ENCODE measurements at places on chromosomes 11 and 22. TPM values are rescaled to one million over a fixed set of nuclear protein-coding genes. Genes with fewer than 3 reads are reported as not detected.

DNA sequence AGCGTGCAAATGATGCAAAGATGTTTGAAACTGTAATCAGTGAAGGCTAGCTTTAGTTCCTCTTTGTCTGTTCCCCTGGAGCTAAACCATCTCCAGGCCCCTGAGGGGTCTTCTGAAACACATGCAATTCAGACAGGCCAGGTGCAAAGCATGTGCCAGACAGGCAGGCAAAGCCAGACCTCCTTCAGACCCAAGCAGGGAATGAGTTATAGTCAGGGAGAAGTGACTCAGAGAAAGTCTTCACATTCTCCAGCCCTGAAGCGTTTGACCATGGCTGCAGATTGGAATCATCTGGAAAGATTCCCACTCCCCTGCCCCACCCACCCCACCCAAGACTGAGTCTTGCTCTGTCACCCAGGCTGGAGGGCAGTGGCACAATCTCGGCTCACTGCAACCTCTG, 187.0 kb upstream of the ISX start:
- no peak for DNase-seq

Gene C11orf42
- 1.1 TPM for polyA plus RNA-seq

DNA sequence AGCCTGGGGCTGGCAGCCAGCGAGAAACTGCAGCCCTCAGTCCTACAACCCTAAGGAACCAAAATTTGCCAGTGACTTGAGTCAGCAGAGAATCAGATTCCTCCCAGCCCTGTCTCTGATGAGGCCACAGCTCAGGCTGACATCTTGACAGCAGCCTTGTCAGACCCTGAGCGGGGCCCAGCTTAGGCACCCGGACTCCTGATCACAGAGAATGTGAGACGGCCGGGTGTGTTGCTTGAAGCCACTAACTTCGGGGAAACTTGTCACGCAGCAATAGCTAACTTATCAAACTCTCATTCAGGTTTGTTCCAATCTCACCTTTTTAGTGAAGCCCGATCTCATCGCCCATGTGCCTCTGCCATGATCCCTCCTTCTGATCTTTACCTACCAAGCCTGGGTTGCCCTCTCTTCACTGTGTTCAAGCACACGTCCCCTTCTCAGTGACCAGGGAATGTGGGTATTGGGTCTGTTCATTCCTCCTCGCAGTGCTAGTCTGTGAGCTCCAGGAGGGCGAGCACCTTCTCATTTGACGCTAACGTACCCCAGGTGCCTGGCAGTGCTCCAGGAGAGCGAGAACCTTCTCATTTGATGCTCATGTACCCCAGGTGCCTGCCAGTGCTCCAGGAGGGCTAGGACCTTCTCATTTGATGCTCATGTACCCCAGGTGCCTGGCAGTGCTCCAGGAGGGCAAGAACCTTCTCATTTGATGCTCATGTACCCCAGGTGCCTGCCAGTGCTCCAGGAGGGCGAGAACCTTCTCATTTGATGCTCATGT, 280.7 kb downstream of the BRD1 start:
- DNase-seq, result no peak

Gene UBASH3B
- 4.3 TPM for polyA plus RNA-seq

DNA sequence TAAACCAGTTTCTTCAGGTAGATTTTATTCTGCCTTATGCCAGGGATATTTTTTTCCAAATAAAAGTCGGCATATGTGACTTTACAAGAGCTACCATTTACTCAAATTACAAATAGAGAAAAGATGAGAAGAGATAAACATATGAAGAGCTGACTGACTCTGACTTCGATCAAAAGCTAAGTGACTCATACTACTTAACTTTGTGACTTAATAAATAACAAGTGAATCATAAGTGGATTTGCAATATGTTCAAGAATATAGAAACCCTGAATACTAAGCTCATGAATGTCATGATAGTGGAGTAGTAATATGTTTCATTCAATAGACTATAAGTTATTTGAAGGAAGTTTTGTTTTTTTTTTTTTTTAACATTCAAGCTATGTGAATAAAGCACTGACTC, 130.5 kb upstream of the ANO3 start:
- DNase-seq, result no peak

DNA sequence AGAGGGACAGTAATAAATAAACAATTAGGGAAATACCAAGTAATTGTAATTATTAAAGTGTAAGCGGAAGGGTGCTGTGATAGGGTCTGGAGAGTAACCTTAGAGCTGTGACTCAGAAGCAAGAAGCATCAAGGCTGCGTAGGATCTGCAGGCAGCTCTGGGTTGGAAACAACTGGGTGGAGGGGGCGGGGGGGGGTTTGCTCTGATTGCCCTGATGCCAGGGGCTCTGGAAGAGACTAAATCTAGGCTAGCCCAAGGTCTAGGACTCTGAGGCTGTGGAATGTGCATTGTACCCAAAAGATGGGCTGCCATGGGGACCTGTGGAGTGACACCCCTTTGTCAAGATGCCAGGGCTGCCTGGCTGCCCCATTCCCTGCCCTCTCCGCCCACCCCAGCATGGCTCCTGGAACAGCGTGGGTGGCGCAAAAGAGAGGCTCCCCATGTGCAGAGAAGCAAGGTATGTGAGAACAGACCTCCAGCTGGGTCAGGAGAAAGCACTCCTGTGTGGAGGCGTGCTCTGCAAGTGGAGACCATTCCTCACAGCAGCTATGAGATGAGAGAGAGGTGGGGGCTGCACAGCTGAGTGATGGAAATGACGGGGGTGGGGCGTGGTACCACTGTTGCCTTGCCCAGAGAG, 101.1 kb upstream of the CRYBB3 start:
- DNase-seq, result no peak

Gene TEX12
- polyA plus RNA-seq, result 0.10 TPM

Gene OR51S1
- not detected for polyA plus RNA-seq

Gene NXPE2
- polyA plus RNA-seq, result 0.09 TPM

GRCh38 chr11:12103411-12104225, 6.8 kb upstream of the MICAL2 start:
- DNase-seq, result no peak

DNA sequence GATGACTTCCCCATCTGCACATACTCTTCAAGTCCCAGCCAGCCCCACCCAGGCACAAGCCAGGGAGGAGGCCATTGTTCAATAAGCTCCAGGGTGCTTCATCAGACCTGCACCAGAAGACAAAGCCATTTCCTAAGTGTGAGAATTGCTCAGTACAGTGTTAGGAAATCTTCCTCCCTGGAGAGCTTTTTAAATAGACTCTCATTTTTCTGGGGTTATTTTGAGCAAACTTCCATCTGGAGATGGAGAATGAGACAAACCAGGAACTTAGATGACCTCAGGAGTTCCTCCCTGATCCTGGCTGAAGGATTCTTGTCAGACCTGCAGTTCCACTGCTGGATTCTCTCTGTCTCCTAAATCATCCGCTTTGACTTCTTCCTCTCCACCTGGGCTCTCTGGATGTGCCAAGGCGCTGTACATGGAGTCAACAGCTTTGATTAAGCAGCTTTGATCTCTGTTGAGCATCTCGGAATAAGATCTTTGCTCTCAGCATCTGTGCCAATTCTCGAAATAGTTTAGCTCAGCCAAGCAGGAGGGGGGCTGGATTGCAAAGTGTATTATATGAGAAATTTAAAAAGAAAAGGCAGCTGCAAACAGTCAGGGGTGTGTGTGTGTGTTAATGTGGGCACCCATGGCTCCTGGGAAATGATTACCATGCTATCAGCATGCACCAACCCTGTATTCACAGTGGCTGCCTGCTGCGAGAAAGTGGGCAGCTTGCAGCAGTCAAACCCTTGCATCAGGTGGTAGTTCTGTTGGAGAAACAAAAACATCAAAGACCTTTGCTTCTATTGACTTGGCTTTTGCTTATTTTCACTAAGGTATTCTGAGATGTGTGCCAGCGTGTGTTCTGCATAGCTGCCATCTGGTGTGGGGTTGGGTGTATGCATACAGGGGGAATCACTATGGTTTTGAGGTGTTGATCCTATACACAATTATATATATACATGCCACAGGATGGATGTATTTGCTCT, 70.2 kb upstream of the NAV2 start:
- no peak for DNase-seq

All from right lung (tissue), 10 donors.